Stimulated activated naive CD4-positive, alpha-beta T cell treated with Interleukin-2 at 50 U/mL for 16 hours (primary cell): ENCODE measurements at places on chromosomes 3 and 15.

- DNase-seq, result no peak
These were observed 231.5 kb upstream of the FEZF2 start for GRCh38 chr3:62604751-62605351.

DNA sequence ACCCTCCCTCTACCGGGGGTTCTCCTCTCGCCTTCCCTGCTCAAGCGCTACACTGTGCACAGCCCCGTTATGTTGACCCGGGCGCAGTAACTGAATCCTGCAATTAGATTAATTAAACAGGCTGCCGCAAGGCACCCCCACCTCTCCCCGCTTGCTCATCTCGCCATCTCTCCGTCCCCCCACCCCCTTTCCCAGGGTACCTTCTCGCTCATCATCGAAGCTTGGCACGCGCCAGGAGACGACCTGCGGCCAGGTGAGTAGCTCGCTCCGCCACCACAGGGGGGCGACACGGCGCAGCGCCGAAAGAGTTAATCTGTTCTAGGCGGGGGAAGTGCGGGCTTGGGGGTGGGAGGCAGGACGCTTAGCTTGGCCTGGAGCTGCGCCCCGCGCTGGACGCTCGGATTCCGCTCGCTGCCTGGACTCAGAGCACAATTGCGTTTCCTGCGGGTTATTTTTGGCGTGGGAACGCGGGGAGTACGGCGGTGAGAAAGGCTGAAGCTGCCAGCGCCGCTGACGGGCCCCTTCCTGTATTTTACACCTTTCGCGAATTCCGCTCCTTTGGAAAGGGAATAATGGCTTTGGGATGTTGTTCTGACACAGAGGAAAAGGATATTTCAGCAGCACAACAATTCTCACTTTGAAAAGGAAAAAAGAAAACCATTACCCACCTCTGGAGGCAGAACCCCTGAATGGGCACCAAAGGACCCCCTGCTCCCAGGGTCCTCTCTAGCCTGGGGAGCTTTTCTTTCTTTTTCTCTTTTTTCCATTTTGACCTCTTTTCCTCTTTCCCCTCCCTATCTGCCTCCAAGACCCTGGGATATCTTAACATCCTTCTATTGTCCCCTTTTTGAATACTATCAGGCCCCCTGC is 1.5 kb downstream of the DLL4 start:
- DNase-seq, result peak; percentile 34

DNA sequence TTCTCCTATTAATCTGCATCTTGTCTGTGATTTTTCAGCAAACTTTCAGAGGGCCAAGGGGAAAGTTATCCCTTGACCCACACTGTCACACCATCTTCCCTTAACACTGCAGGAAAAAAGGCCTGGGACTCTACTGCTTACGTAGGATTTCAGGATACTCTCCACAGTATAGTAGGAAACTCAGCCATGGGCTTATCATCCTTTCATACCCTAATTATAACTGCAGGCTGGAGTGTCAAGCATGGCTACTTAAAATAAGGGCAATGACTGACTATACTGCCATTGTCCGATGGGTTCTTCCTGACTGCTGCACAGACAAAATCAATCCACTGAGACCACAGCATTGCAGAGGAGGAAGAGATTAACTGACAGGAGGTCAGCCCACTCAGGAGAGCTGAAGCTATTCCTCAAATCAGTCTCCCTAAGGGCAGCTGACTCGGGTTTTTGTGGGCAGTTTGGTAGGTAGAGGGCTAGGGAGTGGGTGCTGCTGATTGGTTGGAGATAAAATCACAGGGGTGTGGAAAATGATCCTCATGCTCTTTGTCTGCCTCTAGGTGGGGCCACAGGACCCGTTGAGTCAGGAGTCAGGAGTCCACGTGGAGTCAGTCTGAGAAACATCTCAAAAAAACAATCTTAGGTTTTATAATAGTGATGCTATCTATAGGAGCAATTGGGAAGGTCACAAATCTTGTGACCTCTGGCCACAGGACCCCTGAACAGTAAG is 118.2 kb upstream of the STRIT1 start:
- no peak for DNase-seq

DNA sequence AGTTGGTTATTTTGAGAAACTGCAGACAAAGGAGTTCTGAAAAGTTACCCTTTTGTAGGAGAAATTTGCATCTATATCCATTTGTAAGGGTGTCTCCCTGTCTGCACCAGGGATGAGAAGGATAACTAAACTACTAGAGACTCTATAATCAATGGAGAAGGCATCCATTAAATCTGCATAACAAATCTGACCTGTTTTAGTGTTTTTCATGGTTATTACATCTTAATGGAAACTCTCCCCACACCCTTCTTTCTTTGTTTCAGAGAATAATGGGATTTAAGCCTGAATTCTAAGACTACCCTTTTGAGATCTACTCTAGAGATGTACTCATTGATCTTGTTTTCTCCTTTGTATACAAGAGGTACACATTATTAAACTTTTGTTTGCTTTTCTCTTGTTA is 82.0 kb upstream of the DAZL start:
- DNase-seq, result no peak

GRCh38 chr3:172675441-172676193 is 35.2 kb downstream of the NCEH1 start:
- no peak for DNase-seq

DNA sequence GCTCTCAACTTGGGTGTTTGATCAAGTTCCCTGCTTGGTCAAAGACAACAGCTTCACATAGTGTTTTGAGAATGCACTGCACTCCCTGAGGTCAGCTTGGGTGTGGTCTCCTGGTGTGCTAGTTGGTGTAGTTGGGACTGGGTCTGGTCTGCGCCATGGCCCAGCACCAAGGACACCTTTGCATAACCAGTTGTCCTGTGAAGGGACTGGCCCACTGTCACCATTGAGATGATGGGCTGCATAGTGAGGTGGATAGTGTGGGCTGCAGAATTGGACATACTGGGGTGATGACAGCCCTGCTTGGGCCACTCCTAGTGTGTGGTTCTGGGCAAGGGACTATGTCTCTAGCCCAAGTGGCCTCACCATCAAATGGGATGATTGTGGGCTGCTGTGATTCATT is 9.5 kb downstream of the RPSA start:
- DNase-seq, result peak; percentile 14

DNA sequence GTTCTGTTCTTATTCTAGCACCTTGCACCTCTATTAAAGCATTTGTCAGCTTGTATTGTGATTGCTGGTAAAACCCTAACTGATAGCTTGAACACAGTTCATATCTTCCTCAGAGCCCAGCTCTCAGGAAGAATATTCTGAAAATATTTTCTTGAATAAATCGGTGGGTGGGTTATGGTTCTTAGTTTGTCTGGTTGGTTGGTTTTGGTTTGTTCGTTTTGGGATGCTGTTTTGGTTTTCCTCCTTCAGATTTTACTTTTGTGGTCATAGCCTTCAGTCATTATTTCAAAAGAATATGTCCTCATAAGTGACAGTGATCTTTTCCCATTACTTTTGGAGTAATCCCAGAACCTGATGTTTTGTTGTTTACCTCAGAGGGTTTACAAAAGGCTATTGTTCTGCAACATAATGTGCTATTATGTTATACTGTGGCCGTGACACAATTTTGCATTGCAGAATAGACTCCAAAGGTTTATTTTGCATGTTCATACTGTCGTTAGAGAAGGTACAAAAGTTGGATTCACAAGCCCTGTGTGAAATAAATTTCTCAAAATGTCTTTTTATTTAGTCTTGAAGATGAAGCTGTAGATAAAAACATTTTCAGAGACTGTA is 2.7 kb upstream of the TMEM87A start:
- DNase-seq, result no peak

GRCh38 chr3:66839508-66839907 is 158.6 kb upstream of the KBTBD8 start:
- no peak for DNase-seq

DNA sequence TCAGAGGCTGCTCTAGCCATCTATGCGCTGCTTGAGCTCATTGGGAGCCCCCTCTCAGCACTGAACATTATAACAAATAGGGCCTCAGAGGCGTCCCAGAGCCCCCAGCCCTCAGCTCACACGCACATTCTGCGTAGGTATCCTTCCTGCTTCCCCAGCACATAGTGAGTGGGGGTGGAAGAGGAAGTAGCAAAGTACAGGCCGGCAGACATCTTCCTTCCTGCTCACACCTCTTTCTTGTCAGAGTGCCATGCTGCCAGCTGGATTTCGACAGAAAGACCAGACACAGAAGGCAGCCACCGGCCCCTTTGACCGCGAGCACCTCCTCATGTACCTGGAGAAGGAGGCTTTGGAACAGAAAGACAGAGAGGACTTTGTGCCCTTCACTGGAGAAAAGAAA is 16.6 kb downstream of the TMOD2 start:
- no peak for DNase-seq

GRCh38 chr15:39321977-39322376 is 258.9 kb upstream of the THBS1 start:
- DNase-seq, result no peak

DNA sequence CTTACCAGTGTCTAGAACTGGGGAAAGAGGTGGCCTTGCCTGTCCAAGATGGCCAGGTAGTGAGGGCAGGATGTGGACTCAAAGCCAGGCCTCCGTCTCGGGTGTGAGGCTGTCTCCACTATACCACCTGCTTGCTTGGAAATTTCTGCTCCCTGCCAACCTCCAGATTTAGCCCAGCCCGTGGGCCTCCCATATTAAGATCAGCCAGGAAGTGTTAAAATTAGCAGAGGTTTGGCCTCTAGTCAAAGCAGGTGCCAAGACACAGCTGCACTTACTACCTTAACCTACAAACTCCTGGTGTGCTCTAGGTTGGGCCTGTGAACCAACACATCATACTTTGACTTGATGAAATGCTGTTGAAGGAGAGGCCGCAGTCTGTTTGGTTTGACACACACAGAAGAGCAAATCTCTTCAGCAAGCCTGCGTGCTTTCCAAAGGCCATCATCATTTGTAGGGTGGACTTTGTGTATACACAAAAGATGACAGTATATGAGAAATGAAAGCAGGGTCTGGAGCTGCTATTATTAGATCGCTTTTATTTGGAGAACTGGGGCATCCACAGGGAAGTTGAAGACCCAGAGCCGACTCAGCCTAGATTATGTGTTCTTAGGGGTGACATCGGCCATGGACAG is 206.5 kb downstream of the XXYLT1 start:
- no peak for DNase-seq

- DNase-seq, result no peak
These were observed 29.4 kb downstream of the STARD5 start for GRCh38 chr15:81294516-81294880.

GRCh38 chr3:175098644-175099043 is 239.5 kb downstream of the NAALADL2 start:
- no peak for DNase-seq

DNA sequence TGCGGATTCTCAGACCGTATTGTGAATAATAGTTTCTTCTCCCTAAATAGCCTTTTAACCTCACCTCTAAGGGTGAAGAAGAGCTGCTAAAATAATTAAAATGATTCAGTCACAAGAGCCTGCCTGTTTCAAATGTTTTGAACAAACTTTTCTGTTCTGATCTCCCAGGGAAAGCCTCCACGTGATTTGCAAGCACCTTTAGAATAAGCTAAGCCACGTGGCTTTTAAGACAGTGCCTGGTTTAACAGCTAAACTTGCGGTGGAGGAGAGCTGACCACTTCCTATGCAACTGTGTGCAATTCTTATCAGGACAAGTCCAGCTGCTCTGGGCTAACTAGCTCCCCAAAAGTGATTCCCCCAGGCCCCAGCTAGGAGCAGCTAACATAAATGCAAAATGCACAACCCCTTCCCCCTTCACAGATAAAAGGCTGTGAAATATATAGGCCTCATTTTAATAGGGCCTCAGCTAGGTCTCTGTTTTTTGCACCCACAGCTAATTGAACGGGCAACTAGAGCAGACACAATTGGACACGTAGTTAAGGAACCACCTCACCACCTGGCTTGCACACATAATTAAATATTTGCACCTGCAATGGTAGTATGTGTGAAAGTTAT is 401.2 kb upstream of the NR2F2 start:
- DNase-seq, result no peak

GRCh38 chr3:14949126-14949525 is 1.7 kb downstream of the NR2C2 start:
- DNase-seq, result no peak

DNA sequence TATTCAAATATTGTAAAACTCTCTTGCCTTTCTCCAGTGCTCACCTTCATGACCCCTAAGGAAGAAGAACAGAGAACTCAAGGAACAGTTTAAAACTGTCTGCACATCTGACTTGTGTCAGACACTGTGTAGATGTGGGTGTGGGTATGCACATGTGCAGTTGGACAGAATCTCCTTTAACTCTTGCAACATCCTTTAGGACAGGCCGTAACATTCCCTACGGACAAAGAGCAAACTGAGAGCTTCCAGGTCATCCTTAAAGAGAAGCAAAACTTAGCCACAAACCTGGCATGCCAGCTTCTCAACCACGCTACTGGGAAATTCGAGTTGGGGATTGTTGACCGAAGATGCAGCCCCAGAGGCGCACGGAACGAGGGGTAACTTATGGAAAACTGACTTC is 4.1 kb upstream of the SFMBT1 start:
- DNase-seq, result no peak

DNA sequence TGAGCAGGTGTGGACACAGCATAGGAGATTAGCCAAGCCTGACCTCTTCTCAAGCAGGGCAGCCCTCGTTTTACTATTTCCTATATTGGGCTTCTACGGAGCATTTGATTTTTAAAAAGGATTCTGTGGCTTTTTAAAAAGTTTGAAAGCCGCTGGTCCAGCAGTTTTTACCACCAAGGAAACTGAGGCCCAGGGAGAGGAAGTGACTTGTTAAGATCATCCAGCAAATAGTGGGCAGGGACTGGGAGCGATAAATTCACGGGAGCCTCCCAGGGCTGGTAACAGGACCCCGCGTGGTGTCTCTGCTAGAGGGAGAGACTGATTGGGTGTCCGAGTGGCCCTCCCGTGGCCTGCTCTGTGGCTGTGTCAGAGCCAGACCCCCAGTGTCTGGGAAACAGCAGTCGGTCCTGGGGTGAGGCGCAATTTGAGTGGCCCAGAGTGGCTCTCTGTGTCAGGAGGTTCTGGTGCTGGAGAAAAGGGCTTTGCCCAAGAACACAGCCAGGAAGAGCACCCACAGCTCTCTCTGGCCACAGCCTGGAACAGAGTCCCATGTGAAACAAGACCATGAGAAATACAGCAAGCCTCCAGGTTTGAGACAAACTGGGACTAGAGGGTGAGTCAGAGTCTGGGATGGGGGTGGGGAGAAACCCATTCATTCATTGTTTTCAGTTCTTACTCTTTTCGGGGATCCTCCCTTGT is 4.2 kb downstream of the FURIN start:
- DNase-seq, result peak; percentile 59

- DNase-seq, result no peak
These were observed 12.7 kb downstream of the ZNF35 start for GRCh38 chr3:44661189-44661588.
